ENCODE measurements at places on chromosomes 1 and 21. TPM values are rescaled to one million over a fixed set of nuclear protein-coding genes. Genes with fewer than 3 reads are reported as not detected.

DNA sequence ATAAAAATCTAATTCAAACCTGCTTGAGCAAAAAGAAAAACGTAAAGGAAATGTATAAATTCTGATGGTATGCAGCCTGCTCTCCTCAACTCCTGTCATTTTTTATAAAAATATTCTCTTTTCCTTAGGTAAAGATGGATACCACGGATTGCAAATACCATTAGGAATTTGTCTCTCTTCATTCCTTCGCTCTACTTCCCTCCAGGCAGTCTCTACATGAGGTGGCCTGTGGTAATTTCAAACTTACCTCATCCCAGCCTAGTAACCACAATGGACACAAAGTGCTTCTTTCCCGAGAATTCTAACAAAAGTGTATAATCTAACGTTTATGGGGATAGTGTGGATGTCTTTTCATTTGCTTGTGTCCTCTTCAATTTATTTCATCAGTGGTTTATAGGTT, 239.5 kb upstream of the LRRC7 start:
- no peaks in the 10 kb centered on the region for H3K27me3 ChIP-seq
- no peak overlapping the region for H3K4me3 ChIP-seq
- no peak overlapping the region for H3K27ac ChIP-seq
- H3K4me1 ChIP-seq, result no peaks in the 10 kb centered on the region

GRCh38 chr1:197096137-197096536, 29.1 kb upstream of the F13B start:
- peaks cover 8% of the 10 kb centered on the region for H3K4me1 ChIP-seq
- peaks cover 34% of the 10 kb centered on the region for H3K36me3 ChIP-seq
- no peak for DNase-seq
- H3K27me3 ChIP-seq, result no peaks in the 10 kb centered on the region
- H3K4me3 ChIP-seq, result no peak overlapping the region
- H3K27ac ChIP-seq, result no peak overlapping the region

GRCh38 chr1:11682799-11683198, 1.9 kb upstream of the MAD2L2 start:
- no peak overlapping the region for H3K4me3 ChIP-seq
- H3K4me1 ChIP-seq, result peaks cover 16% of the 10 kb centered on the region
- H3K36me3 ChIP-seq, result peaks cover 4% of the 10 kb centered on the region
- peaks cover 14% of the 10 kb centered on the region for H3K27me3 ChIP-seq
- H3K27ac ChIP-seq, result no peak overlapping the region

GRCh38 chr1:118136187-118136941, 48.7 kb downstream of the SPAG17 start:
- H3K27me3 ChIP-seq, result peaks cover 18% of the 10 kb centered on the region
- H3K36me3 ChIP-seq, result no peaks in the 10 kb centered on the region
- H3K4me3 ChIP-seq, result no peak overlapping the region
- peak; percentile 73 for DNase-seq
- no peak overlapping the region for H3K27ac ChIP-seq

FCER1G gene
- 0.63 TPM for total RNA-seq

TESK2 gene
- total RNA-seq, result 2.6 TPM

Measured in activated CD4-positive, alpha-beta T cell treated with anti-CD3 and anti-CD28 coated beads, Interleukin-2, amount 10 ng/mL, durations not matched to agents 24 days and 14 days (primary cell).